ENCODE measurements at places on chromosomes 13 and 19. TPM values are rescaled to one million over a fixed set of nuclear protein-coding genes. Genes with fewer than 3 reads are reported as not detected.

The FBXL12 gene
- polyA plus RNA-seq, result 26.7 TPM

DNA sequence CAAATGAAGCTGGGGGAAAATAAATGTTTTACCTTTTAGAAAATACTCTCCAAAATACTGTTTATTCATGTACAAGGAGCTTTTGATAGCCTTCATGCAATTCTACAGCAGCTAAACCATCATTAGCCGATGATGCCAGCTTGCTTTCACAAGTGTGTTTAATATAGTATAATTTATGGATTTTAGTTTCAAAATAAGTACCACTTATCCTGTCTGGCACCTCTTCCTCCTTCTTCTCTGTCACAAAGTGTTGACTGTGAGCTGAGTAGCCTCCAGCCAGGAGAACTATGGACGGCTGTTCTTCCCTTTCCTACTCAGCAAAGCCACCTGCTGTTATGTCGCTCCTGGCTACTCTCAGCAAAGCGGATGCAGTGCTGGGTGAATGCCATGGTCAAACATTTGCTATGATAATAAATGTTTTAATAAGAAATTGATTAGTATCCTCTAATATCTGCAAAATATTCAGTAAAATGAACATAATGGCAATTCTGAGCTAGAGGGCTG lies 238.2 kb downstream of the LIG4 start:
- no peak for DNase-seq

- DNase-seq, result peak; percentile 35
These were observed 15.2 kb upstream of the CPB2 start for GRCh38 chr13:46119883-46120614.

The TEX26 gene
- polyA plus RNA-seq, result 0.19 TPM

DNA sequence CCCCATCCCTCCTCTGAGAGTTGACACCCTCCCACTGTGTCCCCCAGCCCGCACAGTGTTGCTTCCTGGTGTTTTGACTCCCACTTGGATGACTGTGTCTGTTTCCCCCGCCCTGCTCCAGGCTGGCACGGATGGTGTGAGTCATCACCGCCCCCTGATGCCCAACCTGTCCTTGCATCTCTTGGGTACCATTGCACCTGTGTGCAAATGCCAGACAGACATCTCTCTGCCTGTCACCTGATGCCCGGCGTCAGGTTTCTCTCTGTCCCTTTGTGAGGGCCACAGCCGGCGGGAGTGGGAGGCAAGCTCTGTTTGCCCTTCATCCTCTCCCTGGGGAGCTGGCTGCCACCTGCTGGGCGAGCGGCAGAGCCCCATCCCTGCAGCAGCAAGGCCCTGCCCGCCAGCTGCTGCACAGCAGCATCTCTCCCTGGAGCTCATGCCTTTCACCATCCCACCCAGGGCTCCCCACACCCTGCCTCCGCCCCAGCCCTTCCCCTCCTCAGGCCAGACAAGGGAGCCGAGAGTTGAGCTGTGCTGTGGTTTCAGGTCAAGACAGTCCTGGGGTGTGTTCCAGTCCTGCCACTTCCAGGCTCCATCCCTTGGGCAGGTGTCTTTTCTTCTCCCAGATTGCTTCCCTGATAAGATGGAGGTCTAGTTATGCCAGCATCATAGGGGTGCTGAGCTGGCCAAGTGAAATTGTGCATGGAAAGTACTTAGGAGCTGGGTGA lies 29.7 kb downstream of the NKPD1 start:
- DNase-seq, result no peak
